Foreskin keratinocyte (primary cell): ENCODE measurements at places on chromosomes 11 and 22. TPM values are rescaled to one million over a fixed set of nuclear protein-coding genes. Genes with fewer than 3 reads are reported as not detected.

KLHL22 gene
- total RNA-seq, result 12.4 and 14.3 TPM in 2 replicates

RNF121 gene
- 21.6 and 24.4 TPM in 2 replicates for total RNA-seq

TEX54 gene
- not detected in 2 replicates for total RNA-seq

RFPL1 gene
- not detected in 2 replicates for total RNA-seq

ELFN2 gene
- 0.88 and 0.95 TPM in 2 replicates for total RNA-seq

CTSF gene
- total RNA-seq, result 5.4 and 5.5 TPM in 2 replicates

BIRC3 gene
- 6.7 and 10.1 TPM in 2 replicates for total RNA-seq

GRIA4 gene
- total RNA-seq, result not detected in 2 replicates

NADSYN1 gene
- total RNA-seq, result 40.4 and 46.3 TPM in 2 replicates

DNA sequence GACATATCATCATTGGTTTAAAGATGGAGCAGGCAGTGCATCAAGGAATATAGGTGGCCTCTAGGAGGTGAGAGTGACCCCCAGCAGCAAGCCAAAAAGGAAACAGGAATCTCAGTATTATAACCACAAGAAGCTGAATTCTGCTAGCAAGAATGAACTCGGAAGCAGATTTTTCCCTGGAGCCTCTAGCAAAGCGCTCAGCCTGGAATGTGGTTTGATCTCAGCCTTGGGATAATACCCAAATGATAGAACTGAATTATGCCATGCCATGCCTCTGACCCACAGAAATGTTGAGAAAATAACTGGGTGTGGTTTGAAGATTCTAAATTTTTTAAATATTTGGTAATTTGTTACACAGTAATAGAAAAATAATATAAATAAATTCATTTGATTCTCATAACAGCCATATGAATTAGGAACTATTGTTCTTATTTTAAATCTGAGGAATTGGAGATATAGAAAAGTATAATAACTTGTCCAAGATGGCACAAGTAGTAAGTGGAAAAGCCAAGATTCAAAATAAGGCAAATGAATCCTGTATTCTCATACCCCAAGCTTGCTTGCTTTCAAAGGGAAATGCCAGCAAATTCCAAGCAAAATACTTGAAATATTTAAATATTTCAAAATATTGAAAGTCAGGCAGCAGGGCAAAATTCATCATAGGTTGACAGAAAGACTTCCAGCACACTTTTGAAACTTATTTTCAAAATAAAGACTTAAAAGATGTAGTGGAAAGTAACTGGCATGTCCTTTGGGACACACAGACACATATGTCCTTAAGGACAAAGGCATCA, 567.4 kb downstream of the KCNA4 start:
- no peak for DNase-seq

DNA sequence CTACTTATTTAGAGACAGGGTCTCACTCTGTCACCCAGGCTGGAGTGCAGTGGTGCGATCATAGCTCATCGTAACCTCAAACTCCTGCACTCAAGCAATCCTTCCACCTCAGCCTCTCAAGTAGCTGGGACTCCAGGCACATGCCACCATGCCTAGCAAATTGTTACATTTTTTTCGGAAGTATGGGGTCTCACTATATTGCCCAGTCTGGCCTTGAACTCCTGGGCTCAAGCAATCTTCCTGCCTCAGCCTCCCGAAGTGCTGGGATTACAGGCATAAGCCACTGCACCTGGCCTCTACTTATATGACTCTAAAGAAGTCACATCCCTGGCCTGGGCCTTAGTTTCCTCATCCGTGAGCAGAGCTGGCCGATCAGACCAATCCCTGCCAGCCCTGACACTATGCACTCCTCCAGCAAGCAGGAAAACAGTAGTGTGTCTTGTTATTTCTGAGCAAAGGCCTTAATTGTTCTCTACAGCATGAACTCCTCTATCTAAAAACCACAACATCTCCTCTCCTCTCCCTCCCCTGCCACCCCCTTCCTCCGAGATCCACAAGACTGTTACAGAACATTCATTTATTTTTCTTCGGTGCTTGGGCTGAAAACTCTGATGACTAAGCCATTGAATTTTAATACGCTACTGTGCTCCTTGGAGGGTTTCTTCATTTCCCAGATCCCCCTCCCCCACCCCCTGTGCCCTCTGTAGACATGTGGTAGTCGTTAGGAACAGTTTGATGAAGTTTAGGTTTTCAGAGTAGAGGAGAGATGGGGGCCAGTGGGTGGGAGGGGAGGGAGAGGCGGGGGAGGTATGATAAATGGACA, 91.5 kb downstream of the ABTB2 start:
- no peak for DNase-seq

DNA sequence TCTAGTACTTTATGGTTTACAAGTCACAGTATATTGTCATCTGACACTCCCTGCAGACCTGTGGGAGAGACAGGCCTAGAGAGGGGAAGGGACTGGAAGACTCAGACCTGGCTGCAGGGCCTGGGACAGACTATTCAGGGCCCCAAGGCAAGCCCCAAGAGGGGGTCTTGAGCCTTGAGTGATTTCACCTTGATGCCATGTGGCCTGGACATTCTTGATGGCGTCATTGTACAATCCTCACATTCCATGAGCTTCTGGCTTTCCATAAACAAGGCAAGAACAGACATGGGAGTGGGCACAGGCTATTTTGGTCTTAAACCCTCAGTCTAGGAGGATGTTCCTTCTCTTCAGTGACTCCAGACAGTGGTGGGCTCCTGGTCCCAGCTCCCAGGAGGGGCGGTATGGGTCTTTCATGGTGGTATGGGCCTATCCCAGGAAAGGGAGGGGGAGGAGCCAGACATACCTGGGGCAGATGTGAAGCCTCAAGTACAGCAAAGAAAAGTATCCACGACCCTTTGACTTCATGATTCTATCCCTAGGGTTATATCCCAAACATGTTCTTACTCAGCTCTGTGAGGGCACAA, 1.8 kb upstream of the TBC1D10A start:
- no peak for DNase-seq

DNA sequence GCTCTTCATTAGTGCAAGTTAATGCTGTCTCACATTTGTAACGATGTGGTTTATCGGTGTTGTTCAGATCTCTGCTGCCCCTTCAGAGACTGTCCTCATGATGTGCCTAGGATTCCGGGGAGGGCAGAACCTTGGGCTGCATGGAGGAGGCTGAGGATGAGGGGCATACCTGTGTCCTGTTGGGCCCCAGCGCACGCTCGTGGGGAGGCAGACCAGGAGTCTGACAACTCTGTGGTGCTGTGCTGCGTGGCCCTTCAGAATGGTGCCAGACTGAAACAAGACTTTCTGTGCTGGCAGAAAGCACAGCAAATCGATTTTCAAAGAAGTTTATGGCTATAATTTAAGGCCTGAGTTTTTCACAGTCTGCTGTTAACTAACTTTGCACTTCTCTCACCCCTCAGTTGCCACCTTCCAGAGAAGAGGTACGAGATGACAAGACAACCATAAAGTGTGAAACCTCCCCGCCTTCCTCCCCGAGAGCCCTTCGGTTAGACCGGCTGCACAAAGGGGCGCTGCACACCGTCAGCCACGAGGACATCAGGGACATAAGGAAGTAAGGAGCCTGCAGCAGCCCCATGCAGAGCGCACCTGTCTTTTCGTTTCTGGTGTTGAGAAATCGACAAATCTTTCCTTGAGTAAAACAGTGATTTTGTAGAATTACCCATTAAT, 44.3 kb upstream of the CTTN start:
- no peak for DNase-seq

DNA sequence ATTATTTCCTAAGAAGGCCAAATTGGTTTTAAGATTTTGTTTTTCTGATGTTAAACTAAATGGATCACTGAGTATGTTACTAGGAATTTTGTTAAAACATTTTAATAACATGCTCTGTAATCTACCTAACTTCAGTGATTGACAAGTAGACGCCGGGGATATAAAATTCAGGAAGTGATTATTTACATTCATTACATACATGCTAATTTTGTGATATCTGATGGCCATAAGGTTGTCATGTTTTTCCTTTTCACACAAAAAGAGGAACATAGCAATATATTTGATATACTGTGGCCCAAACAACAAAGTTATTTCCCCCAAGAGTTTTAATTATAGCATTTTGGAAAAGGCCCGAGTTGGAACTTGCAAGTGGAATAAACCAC, 12.1 kb downstream of the SCUBE1 start:
- no peak for DNase-seq

- no peak for DNase-seq
Observed at GRCh38 chr11:83033371-83033770, 38.3 kb downstream of the RAB30 start.

DNA sequence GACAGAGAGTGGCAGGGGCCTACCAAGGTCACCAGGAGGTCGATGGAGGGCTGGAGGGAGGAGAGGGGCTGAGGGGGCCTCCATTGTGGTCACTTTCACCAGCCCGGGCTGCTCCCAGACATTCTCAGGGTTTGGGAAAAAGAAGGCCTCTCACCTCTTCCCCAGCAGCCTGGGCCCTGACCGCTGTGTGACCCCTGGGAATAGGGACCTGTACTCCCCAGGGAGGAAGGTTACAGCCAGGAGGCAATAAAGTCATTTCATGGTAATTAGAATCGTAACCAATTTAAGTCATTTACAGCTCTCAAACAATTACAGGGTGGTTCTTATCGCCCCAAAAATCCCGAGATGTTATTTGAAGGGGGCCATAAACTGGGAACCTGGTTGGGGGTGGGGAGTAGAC, 37.8 kb downstream of the ISX start:
- no peak for DNase-seq

DNA sequence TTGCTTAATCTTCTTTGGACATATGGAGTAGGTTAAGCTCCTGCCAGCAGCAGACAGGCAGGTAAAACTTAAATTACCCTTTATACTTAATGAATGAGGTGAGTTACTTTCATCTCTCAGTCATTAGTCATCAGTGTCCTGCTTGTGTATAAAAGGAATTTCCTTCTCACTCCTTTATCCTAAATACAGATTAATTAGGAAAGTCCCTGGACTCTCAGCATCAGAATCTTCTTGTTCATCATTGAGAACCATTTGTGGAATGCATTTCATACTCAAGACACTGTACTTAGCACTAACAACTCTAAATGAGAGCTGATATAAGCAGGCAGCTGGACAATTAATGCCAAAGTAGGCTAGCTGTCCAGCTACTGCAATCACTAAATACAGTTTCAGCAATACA, 630.4 kb downstream of the METTL15 start:
- DNase-seq, result peak; percentile 26

DNA sequence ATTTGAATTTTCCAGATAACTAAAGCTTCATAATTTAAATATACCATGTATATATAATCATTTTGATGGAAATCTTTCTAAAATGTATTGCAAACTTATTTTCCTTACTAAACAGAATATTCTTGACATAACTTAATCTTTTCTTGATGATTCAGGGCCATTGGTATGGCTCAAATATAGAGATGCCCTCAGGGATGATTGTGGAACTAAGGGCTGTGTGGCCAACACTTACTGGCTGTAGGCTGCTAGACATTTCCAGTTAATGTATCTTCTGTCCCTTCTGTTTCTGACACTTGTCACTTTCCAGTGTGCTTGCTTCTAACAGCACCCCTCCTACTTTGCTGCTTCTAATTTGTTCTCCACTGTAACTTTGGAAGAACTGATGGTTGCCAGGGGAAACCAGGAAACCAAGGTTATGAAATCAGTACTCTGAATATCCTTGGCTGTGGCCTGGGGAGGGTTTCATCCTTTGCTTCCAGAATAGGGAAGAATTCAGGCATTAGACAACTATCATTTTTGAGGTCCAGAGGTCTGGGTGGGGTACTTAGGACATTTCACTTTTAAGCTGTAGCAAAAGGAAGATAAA, 697.2 kb downstream of the ETS1 start:
- peak; percentile 30 for DNase-seq

DNA sequence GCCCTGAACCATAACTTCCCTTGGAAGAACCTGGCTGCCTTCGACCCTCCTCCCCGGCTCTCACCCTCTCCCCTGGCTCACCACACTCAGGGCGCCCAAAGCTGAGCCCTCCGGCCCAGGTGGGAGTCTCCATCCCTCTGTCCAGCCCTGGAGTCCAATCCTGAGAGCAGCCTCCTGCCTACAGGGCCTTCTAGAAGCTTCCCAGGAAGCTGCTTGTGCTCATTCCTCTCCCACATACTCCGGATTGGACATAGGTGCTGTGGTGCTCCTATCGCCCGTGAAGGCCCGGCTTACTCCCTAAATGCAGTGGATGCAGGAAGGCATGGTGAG, 1332.0 kb downstream of the BRD1 start:
- no peak for DNase-seq

DNA sequence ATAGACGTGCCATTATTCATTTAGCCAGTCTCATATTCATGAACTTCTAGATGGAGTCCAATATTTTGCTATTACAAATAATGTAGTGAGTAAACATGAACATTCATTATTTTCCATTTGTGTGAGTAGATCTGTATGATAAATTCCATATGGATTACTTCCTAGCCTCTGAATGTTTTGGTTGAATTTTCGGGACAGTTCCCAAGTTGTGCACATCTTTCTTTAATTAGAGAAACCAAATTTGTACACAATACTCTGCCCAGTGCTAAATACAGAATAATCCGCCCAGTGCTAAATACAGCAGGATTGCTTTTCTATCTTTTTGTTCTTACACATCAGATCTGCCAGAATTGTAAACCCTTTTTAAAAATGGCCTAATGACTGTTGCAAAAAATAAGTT, 17.1 kb upstream of the APLP2 start:
- no peak for DNase-seq

DNA sequence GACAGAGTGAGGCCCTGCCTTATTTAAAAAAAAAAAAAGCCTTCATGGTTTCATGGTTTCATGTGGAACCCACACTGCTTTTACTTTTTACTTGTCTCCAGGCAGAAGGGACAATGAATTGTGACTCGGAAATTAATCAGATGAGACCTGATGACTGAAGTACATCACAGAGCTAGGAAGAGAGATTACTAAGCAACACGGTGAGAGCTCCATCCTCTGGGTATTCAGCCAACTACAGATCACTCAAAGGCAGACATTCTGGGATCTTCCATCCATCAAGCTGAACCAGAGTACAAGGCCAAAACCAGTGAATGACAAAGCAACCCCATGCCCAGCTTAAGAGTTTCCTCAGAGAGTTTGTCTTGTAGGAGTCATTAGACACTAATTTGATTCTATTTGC, 433.2 kb downstream of the SOX6 start:
- peak; percentile 33 for DNase-seq

DNA sequence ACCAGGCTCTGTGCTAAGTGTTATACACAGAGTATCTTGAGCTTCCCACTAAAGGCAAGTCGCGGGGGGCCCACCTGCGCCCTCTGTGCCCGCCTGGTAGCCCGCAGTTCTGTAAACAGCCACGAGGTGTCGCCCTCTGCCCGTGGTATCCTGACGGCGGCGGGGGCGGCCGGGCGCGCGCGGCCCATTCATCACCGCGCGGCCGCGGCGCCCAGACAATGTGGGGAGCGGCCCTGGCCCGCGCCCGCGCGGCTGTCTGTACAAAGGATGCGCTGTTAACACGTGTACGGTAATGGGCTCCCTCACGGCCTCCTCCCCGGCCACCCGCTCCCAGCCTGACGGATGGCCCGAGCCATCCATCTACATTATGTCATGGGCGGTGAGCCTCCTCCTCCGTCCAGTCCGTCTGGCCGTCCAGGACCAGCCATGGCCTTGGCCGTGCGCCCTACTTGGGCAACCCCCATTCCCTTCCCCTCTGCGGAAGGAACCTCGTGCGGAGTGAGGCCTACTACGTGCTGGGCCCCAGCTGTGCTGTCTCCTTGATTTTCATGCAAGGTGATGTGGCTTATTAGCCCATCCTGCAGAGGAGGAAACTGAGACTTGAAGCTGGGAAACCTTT, 99.4 kb downstream of the MIAT start:
- DNase-seq, result peak; percentile 6
